ENCODE measurements at places on chromosomes 3 and 15.

DNA sequence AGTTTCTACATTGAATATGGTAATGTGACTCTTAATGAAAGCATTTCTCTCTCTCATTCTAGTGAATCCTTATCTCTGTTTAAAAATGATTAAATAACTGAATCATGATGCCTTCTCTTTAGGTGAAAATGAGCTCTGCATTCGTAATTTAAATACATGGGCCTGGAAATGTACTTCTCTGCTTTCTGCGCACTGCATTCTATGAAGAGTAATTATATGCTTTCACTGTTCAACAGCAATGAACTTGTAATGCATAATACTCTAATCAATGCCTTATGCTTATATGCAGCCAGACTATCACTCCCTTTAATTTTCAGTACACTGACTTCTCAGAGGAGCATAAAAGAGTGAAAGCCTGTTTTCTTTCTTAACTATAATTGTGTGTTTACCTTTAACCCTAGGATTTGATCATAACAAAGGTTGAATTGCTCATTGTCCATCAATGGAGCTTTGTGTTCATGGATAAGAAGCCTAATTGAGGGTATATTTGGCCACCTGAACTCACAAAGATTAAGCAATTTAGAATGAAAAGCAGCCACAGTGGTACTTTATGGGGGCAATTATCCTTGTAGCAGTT, 330.8 kb upstream of the PDZRN3 start:
- no peaks in the 10 kb centered on the region for H3K27me3 ChIP-seq
- DNase-seq: no peak
- H3K4me3 ChIP-seq: no peak overlapping the region
- no peaks in the 10 kb centered on the region for H3K36me3 ChIP-seq

DNA sequence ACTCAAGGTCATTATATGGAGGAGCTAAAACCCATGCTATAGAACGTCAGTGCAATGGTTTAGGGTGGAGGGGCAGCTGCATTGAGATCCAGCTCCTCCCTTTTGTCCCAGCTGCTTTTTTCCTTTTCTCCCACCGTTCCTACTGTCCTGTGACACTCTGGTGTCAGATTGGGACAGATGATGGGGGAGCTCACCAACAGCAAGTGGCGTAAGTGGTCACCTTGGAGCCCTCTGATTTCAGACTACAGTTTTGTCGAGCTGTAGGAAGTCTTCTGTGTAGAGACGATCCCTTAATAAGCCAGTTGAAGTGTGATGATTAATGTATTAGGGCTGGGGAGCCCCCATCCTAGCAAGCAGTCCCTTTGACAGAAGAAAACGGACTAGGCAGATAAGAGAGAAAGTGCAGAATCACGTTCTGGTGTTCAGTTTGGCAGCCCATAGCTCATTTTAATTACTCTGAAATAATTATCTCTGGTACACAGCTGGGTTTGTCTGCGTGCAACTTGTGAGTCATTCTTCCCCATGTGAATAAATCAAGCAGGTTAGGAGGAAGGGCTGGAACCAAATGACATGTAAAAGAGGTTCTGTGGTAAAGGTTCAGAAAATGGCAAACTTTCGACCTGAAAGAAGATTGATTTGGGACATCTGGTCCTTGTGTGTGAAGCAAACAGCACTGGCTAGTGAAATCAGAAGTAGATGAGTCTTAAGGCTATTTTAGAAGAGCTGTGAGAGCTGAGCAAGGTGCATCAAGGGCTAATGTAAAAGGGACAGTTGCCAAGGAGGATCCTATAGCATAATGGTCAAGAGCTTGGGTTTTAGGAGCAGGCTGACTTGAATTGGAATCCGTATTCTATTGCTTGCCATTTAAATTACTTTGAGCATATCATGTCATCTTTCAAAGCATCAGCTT, 241.4 kb downstream of the EDEM1 start:
- H3K27me3 ChIP-seq: no peaks in the 10 kb centered on the region
- no peak for DNase-seq
- H3K27ac ChIP-seq: no peak overlapping the region
- no peak overlapping the region for H3K4me3 ChIP-seq
- H3K4me1 ChIP-seq: peaks cover 4% of the 10 kb centered on the region

- H3K36me3 ChIP-seq: peaks cover 11% of the 10 kb centered on the region
- H3K4me3 ChIP-seq: no peak overlapping the region
- no peaks in the 10 kb centered on the region for H3K27me3 ChIP-seq
Measured at GRCh38 chr3:63809607-63810006, 9.5 kb upstream of the C3orf49 start.

GRCh38 chr15:81504170-81504905, 130.3 kb upstream of the TMC3 start:
- DNase-seq: no peak
- no peak overlapping the region for H3K27ac ChIP-seq
- no peaks in the 10 kb centered on the region for H3K27me3 ChIP-seq
- H3K4me1 ChIP-seq: no peaks in the 10 kb centered on the region
- no peaks in the 10 kb centered on the region for H3K36me3 ChIP-seq
- H3K4me3 ChIP-seq: no peak overlapping the region

DNA sequence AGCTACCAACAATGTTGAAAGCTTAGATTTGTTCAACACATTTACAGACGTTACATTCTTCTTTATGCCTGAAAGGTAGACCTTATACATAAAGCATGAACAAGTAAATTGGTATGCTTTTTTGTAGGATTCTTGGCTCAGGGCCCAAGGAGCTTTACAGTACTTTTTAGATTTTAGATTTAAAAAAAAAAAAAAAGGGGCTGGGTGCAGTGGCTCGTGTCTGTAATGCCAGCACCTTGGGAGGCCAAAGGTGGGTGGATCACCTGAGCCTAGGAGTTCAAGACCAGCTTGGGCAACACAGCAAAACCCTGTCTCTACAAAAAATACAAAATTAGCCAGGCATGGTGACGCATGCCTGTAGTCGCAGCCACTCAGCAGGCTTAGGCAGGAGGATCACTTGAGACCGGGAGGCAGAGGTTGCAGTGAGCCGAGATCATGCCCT, 39.7 kb downstream of the MEF2A start:
- no peaks in the 10 kb centered on the region for H3K27me3 ChIP-seq
- peaks cover 14% of the 10 kb centered on the region for H3K4me1 ChIP-seq
- H3K27ac ChIP-seq: no peak overlapping the region
- no peaks in the 10 kb centered on the region for H3K36me3 ChIP-seq
- H3K4me3 ChIP-seq: no peak overlapping the region

GRCh38 chr3:60392501-60392900, 858.8 kb downstream of the FHIT start:
- no peak for DNase-seq
- no peaks in the 10 kb centered on the region for H3K4me1 ChIP-seq
- no peak overlapping the region for H3K27ac ChIP-seq
- no peak overlapping the region for H3K4me3 ChIP-seq

DNA sequence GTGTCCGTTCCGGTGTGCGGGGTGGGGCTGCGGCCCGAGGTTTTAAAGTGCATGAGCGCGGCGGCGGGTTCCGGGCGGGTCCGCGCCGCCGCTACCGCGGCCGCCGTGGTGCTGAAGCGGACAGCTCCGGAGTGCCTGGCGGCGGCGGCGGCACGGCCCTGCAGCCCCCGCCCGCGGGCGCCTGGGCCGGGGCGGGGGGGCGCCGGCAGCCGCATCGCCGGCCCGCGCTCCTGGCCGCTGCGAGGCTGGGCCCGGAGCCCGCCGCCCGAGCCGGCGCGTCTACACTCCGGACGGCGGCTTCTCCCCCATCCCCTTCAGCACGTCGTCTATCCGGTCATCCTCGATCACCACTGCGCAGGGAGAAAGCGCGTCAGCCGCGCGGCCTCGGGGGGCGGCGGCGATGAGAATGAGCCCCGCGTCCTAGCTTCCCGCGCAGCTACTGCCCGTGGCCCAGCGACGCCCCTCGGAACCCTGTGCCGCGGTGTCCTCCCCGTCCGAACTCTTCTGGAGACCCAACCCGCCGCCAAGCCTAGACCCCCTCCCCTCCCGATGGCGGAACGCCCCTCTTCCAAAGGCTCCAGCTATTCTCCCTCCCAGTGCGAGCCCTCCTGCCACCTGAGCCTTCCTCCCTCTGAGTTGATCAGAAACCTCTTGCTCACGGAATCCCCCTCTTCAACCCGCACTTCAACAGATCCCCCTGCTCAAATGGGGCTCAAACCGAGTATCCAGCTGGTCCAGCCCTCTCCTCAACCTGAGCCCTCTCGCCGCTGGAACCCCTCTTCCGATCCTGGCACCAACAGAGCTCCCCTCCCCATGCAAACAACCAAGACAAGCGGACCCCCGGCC, 1.3 kb downstream of the CAMK2N2 start:
- no peak overlapping the region for H3K27ac ChIP-seq
- no peak for DNase-seq
- no peaks in the 10 kb centered on the region for H3K36me3 ChIP-seq
- peaks cover 33% of the 10 kb centered on the region for H3K4me1 ChIP-seq
- H3K27me3 ChIP-seq: peaks cover 63% of the 10 kb centered on the region

DNA sequence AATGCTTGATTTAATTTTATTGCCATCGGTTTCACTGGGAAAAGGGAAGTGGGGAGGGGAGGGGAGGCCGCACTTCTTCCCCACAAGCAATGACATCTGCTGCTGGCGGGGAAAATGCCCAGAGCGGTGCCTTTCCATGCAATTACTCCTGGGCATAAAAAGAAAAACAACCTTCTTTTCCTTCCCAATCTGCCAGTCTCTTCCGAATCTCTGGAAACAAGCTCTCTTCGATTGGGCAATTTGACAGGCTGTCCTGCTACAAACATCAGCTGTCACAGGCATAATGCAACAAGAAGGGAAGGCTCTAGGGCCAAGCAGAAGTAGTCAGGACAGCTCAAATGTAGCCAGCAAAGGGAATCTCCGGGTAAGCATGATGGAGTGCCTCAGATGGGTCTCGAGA, 93.4 kb upstream of the STRIT1 start:
- no peak overlapping the region for H3K4me3 ChIP-seq
- DNase-seq: no peak
- H3K27ac ChIP-seq: no peak overlapping the region
- H3K4me1 ChIP-seq: no peaks in the 10 kb centered on the region
- H3K36me3 ChIP-seq: no peaks in the 10 kb centered on the region
- no peaks in the 10 kb centered on the region for H3K27me3 ChIP-seq

GRCh38 chr3:169894110-169894509, 17.3 kb upstream of the SAMD7 start:
- H3K27me3 ChIP-seq: no peaks in the 10 kb centered on the region
- no peaks in the 10 kb centered on the region for H3K36me3 ChIP-seq
- DNase-seq: no peak
- no peaks in the 10 kb centered on the region for H3K4me1 ChIP-seq
